ENCODE measurements at places on chromosomes 12 and 14. TPM values are rescaled to one million over a fixed set of nuclear protein-coding genes. Genes with fewer than 3 reads are reported as not detected.

Gene MEG3
- total RNA-seq, result 34.5 TPM

Gene PTGER2
- 3.8 TPM for total RNA-seq

Gene PDE6H
- total RNA-seq, result not detected

Gene GLS2
- total RNA-seq, result 0.18 TPM

Gene CNTN1
- total RNA-seq, result 51.1 TPM

Gene OTOGL
- total RNA-seq, result not detected

Gene CIDEB
- total RNA-seq, result 0.12 TPM

Gene DTX1
- 0.36 TPM for total RNA-seq

Gene FCF1
- 40.8 TPM for total RNA-seq
